ENCODE measurements at places on chromosomes 7 and 10.
A peak's percentile ranks its signal among the peaks of the same experiment; 100 is the strongest.

GRCh38 chr7:30931161-30931928 is 19.7 kb downstream of the AQP1 start:
- DNase-seq = no peak

- no peak for DNase-seq
Measured at GRCh38 chr7:98334081-98334480, 52.6 kb downstream of the BRI3 start.

- no peak for DNase-seq
Measured at GRCh38 chr10:7768417-7768816, 19.4 kb downstream of the KIN start.

- no peak for DNase-seq
Measured at GRCh38 chr7:102295346-102296178, 8.9 kb downstream of the SH2B2 start.

DNA sequence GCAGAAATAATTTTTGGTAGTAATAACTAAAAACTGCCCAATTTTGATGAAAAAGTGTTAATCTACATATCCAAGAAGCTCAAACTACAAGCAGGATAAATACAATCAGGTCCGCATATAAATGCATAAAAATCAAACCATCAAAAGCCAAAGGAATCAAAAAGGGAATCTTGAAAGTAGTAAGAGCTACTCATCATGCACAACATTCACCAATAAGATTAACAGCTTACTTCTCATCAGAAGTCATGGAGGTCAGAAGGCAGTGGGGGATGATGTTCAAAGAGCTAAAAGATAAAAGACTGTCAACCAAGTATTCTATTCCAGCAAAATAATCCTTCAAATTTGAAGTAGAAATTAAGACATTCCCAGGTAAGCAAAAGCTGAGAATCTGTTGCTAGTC is 76.4 kb downstream of the CRPPA start:
- no peak for DNase-seq

DNA sequence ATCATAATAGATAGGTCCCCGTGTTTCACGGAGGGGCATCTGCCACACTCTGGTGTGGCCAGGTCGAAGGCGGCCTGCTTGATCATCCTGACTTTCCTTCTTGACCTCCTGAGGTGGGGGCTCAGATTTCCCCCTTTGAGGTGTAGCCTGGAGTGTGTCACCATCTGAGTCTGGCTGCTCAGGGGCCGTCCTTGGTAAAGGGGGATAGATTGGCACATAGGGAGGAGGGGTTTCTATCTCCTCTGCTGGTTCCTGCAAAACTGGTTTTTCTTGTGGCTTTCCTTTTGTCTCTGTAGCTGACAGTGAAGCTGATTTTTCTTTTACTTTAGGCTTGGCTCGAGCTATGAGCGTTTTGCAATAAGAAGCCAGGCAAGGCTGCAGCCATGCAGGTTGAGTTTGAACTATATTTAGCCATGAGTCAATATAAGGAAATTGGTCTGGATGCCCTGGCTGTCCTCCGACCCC is 7.1 kb upstream of the ZNF117 start:
- DNase-seq = peak; percentile 93

DNA sequence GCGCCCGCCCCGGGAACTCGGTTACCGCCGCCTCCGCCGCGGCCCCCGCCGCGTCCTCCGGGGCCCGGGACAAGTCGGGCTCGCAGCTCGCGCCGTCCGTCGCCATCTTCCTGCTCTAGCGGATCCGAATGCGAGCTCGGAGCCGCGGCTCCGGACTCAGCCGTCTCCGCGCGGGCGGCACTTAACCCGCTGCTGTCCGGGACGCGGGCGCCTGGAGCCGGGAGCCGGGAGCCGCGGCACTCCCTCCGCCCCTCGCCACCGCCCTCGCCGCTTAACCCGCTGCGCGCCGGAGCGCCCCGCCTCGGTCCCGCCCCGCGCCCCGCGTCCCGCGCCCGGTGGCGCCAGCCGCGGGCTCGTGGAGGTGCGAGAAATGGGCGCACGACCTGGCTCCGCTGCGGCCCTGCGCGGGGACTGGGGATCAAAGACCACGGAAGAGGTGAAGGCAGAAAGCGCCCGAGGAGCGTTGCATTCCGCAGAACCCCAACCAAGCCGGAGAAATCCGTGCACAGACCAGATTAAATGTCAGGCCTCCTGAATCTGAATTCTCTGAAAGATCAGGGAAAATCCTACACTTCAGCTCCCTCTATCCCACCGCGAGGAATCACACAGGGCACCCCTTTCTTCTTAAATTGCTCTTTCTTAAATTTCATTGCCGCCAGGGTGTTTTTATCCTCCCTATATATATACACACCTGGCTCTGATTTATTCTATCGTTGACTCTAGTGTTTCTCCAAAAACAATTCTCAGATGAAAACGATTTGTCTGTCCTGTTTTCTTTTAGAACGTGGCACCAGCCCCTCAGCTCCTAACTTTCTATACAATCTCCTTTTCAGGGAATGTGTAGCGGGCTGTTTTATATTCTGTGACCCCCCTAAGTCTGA is at the start of gene CTTNBP2:
TSS of gene CTTNBP2 (minus strand) at position 132 of the 881 bp plus-strand sequence. CDS start at position 106, 26 bp downstream.
- peak; percentile 32 for DNase-seq

DNA sequence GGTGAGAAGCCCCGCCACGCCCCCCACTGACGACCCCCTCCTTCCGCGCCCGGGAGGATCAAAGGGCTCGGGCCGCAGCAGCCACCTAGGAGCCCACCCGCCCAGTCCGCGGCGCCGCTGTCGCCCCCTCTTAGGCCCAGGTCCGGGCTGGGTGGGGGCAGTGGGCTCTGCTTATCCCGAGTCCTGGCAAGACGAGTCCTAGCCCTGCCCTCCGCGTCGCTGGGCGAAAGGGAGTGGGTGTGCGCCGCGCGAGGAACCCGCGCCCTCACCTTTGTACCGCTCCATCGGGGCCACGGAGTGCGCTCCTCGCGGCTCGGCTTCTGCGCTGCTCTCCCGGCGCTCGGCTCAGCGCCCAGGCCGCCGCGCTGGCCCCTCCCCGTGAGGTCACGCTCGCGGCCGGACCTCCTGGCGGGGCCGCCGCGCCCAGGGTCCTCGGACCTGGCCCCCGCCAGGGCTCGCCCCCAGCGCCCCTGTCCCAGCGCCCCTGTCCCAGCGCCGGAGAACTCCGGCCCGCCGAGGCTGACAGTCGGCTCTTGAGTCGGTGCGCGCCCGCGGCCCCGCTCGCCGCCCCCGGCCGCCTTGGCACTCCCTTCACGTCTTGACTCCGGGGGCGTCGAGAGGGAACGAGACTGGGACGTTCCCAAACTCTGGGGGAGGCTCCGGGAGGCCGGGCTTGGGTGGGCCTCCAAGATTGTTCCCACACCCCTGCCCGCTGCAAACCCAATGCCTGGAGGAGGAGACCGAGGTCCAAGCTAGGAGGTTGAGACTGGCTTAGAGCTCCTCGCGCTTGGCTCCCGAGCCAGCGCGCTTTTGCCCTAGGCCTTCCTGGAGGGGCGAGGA is at the start of gene AFAP1L2:
TSS of gene AFAP1L2 (minus strand) at position 332 of the 840 bp plus-strand sequence. CDS start at position 285, 47 bp downstream.
- peak; percentile 29 for DNase-seq

GRCh38 chr7:74479961-74480829 is 26.5 kb downstream of the GTF2IRD1 start:
- DNase-seq = peak; percentile 63

DNA sequence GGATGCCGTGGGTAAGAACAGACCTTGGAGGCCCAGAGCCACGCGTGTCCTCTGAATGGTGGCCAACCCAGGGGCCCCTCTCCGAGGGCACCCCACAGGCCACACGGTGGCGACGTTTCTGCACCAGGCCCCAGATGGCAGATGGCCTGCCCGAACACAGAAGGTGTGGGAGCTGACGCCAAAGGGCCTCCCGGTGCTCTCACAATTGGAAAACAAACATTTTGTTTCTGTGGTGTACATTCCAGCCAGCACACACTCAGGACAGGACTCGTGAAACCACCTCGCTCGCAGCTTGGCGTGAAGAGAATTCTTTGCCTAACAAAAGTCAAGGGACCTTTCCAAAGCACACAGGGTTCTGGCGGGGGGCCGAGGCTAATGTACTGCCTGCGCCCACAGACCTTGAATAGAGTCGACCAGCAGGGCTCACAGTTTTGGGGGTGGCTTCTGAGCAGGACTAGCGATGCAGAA is 112.1 kb downstream of the FAM53B start:
- peak; percentile 65 for DNase-seq

DNA sequence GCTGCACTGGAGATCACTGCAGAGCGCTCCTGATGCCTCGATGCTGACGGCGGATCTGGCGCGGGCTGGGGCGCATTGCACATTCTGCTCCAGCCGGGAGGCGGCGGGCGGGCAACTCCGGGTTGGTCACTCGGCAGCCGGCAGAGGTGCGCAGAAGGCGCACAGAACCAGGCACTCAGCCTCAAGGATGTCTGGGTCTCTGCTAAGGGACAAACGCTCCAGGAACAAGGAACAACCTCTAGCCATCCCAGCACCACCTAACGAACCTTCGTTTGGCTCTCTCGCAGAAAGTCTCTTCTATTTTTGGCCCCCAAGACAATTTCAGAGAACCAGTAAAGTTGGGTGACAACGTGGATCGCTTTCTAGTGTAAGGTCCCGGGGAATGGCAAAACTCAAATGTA is 254.6 kb downstream of the OTUD1 start:
- no peak for DNase-seq

DNA sequence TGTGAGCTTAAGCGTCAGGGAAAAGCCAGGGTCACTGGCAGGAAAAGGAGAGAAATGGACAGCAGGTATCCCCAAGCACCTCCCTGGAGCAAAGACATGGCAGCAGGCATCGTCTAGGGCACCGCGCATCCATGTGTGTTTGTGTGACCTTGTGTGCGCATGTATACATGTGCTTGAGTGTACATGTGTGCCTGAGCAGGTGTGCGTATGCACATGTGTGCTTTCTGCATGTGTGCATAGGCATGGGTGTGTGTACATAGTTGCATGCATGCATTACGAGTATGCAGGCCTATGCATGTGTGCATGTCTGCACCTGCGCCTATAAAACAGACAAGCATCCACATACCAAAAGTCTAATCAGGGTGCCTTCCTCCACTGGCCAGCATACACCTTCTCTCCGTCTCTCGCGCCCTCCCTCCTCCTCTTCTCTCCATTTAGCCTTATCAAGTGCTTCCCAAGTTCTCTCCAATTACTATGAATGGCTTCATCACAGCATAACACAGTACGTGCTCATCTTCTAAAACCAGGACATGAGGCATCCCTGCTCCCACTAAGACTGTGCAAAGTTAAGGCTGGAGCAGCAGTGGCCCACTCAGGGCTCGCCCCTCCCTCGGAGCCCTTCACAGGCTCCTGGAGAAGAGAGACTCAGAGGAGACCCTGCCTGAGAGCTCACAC is 30.6 kb downstream of the RASGEF1A start:
- no peak for DNase-seq

- DNase-seq = no peak
Measured at GRCh38 chr7:155280446-155281397, 17.0 kb upstream of the INSIG1 start.

GRCh38 chr10:118823256-118823907 is 68.6 kb upstream of the CACUL1 start:
- no peak for DNase-seq

- DNase-seq = no peak
Measured at GRCh38 chr10:24900888-24901685, 51.3 kb downstream of the PRTFDC1 start.

DNA sequence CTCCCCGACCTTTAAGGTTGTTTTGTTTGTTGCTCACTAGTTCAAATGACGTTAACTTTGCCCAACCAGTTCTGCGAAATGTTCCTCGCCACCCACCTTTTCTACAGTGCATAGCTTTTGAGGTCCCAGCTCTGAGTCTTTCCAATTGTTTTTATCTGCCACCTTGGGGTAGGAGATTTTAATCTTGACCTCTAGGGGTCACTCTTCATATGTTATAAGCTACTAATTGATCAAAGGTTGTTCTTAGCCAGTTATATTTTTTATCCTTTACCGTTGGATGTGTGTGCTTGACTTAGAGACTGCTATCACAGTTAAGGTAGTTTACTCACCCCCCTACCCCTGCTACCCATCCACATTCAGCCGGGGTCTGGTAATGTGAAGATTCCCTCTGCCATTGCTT is 372.4 kb downstream of the SUGCT start:
- DNase-seq = peak; percentile 24

GRCh38 chr10:100025576-100025975 is 15.8 kb upstream of the DNMBP start:
- DNase-seq = no peak

GRCh38 chr10:62655337-62655994 is 149.1 kb upstream of the ADO start:
- DNase-seq = no peak

- DNase-seq = peak; percentile 69
Measured at GRCh38 chr7:5525271-5526099, 101.9 kb upstream of the TNRC18 start.

DNA sequence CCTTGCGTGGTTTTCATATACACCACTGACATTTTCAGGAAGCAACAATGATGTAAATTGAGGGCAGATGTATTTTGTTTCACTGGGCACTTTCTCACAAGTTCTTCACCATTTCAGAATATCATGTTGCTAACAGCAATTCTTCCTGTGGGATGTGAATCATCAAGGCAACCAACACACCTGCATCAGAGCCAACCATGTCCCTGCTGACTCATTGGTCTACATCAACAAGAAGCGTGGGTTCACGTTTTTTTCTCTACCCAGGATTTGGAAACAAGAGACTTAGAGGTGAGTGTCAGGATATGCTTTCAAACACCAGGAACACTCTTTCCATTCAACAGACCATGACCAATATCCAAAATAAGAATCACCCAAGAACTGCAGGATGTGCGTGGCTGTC is 203.9 kb downstream of the TEX36 start:
- DNase-seq = peak; percentile 100

DNA sequence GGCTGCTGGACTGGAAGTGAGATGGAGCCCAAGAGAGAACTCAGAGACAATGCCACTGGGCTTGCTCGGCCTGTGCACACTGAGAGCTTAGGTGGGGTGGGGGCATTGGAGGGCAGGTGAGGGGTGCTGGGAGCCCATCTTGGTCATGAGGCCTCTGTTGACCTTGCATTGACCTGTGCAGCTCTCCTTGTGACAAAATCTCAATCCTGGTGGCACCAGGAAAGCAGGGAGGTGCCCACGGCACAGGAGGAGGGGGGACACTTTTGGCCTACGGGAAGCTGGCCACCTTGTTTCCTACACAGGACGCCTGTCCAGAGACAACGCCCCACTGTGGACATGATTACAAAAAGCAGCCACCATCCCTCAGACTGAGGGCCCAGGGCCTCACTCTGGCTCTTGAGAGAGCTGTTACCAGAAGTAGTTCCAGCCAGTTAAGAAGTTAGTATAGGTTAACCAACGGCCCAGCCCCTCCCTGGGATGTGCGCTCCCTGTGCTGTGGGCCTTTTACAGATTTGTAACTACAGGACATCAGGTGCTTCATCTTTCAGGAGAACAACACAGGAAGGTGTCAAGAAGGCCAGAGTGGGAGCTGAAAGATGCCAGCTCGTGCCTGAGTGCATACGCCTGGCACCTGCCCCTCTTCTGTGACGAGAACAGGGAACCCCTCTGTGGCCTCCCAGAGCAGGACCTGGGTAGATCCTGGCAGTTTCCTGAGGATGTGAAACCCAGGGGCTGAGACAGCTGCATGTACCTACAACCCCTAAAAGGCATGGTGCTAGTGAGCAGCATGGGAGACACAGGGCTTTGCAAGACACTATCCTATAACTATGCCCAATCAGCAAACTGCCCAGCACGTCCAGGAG is 10.3 kb downstream of the PKD1L1 start:
- no peak for DNase-seq

Measured in bronchial epithelial cell (primary cell).